ENCODE measurements at places on chromosomes 7 and 10.

GRCh38 chr7:33458581-33458980 is 329.2 kb downstream of the BBS9 start:
- DNase-seq, result no peak

DNA sequence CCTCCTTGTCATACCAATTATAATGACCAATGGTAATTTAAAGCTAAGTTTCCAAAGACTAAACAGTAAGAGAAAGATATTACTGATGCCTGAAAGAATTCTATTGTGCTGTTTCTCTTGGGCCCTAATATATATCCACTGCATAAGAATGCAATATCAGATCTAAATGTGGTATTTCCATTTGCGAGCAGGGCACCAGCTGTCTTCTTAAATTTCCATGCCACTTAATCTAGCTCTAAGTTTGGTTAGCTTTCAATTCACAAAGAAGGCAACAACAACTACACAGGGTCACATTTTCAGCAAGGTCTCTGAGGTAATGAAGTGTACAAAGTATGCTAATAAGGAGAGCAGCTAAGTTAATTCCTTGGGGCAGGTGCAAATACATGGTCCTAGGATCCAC is 315.7 kb downstream of the GPR37 start:
- DNase-seq, result no peak

GRCh38 chr10:50992356-50992901 is 81.9 kb upstream of the PRKG1 start:
- DNase-seq, result peak; percentile 54

DNA sequence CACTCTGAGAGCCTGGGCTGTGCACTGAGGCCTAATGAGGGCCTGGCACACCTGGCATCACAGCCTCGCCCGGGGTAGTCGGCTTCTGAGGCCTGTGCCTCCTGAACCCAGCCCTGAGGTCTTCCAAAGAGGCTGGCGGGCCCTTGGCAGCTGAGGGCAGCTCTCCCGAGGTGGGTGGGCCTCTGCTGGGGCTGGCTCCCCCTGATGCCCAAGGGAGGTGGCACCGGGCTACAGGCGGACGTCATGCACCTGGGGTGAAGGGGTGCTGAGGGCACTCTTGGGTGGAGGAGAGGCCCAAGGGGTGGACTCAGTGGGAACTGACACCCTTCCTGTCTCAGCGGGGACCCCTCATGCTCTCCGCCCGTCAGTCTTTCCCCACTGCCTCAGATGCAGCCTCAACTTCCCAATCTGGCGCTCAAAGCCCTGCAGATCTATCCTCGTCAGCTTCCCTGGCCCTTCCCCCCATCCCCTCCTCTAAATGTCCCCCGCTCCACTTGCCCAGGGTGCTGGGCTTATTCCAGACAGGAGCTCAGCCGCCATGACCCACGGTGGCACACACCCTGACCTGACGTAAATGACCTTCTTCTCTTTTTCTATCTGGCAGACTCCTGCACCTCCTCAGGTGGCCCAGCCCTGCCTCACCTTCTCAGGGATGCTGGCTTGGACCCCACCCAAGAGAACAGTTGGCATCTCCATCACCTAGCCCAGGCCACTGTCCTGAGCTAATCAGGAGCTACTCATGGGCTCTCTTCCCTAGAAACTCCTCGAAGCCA is 38.2 kb downstream of the MYL10 start:
- no peak for DNase-seq

GRCh38 chr7:94498918-94499317 is 10.7 kb upstream of the CASD1 start:
- no peak for DNase-seq

DNA sequence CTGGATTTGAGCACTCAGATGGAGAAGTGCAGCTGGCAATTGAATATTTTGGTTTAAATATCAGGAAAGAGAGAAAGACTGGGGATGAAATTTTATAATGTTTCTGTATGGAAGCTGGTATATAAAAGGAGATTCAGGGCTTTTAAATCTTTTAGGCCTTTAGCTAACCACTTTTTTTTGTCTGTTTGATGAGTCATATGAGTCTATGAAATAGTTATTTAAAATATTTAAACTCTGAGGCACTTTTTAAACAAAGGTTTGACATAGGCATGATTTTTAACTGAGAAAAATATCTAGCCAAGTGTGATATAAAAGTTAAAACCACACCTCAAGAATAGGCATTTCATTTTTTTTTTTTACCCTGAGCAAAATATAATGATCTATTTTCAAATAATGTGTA is 944.3 kb downstream of the GATA3 start:
- DNase-seq, result no peak

DNA sequence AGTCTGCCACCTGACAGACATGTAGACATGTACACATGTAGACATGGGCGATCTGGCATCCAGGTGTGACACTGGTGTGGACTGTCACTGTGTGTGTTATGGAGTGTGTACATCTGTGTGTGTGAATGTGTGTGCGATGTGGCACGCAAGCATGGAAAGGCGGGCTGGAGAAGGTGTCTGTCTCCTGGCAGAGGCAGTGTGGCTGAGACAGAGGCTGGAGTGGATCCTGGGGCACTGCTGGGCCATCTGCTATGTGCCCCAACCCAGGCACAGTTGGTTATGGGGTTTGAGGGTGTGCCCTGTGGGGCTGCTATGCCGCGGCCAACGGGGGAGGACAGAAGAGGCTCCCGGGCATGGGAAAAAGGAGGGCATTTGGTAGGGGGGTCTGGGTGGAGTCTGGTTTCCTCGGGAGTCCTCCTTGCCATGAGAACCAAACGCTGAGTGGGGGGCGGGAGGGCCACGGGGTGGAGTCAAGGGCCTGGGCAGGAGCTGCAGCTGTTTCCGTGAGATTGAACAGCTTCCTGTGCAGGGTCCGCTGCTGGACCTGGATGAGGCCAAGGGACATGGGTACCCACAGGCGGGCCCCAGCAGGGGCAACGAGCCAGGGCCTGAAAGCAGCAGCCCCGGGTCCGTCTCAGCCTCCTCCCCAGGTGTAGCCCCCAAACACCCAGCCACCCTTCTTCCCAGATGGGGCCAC is 1.3 kb downstream of the ELN start:
- no peak for DNase-seq

- DNase-seq, result no peak
Observed at GRCh38 chr7:150514748-150515222, at the start of gene GIMAP7. TSS of gene GIMAP7 (plus strand) at chr7:150514872. CDS start at chr7:150519975, 5,103 bp downstream.

All from fibroblast of the aortic adventitia (primary cell).